ENCODE measurements at places on chromosomes 7 and 10.

GRCh38 chr7:450741-451140, 68.9 kb downstream of the PDGFA start:
- DNase-seq, result no peak

GRCh38 chr10:81019029-81019890, 481.6 kb downstream of the SH2D4B start:
- DNase-seq, result no peak

- DNase-seq, result no peak
Measured at GRCh38 chr10:108789919-108790318, 1133.4 kb downstream of the XPNPEP1 start.

DNA sequence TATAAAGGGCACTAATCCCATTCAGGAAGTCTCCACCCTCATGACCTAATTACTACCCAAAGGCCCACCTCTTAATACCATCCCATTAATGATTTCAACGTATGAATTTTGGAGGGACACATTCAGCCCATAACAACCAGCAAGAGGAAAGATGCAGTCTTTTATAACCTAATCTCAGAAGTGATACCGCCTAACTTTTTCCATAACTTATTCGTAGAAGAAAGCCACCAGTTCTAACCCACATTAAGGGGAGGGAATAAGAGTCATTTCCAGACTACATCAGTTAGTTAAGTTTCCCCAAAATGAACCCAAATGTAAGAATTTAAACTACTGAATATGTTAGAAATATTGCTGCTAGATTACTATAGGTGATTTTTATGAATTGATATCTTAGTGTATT, 32.1 kb upstream of the LHFPL3 start:
- no peak for DNase-seq

DNA sequence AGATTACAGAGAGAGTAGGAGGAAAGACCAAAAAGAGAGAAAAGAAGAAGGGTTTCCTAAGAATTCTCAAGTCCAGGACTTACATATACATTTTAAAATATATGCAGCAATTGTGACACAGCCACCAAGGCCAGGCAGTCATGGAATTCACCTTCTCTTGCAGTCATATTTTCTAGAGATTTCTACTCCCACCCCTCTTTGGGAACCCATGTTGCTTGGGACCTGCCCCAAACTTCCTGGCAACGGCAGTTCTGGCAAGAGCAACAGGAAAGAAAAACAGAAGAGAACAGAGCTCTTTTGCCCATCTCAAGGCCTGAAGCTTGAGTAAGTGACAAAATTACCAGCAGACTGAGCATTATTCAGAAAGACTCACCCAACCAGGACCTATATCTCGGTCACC, 128.3 kb upstream of the ASAH2 start:
- no peak for DNase-seq

GRCh38 chr10:36118314-36118713, 476.2 kb upstream of the FZD8 start:
- no peak for DNase-seq

- DNase-seq, result no peak
Measured at GRCh38 chr10:112622786-112623185, 175.8 kb downstream of the VTI1A start.

DNA sequence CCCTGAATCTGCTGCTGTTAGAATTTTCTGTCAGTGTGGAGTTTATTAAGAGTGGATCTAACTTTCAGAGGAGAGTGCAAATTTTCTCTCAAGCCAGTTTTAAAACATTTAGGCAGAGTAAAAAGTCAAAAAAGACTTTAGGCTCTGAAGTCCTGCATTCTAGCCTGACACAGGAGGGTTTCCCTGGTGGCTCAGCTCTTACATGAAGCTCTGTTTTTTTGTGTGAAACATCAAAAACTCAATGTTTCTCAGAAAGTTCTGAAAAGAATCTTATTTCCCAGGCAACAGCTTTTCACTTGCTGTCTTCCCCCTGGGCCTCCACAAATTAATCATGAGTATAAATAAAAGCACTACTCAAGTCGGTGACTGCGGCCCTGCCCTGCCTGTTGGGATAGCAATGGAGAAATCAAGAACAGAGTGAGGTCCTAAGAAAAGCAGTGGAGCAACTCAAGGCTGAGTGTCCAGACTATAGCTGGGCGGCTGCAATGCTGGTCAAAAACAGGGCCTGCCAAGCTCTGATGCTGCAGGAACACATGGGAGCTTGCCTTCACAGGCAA, 22.3 kb upstream of the WDR11 start:
- no peak for DNase-seq

- no peak for DNase-seq
Measured at GRCh38 chr7:139321071-139321745, 19.9 kb upstream of the FMC1 start.

GRCh38 chr7:15239801-15240200, 322.0 kb downstream of the AGMO start:
- DNase-seq, result no peak

GRCh38 chr7:137987968-137988367, 13.9 kb downstream of the CREB3L2 start:
- DNase-seq, result no peak
